ENCODE measurements at places on chromosomes 1 and 21. TPM values are rescaled to one million over a fixed set of nuclear protein-coding genes. Genes with fewer than 3 reads are reported as not detected.

The NUDT17 gene
- total RNA-seq: 1.8 TPM

The CEP85 gene
- total RNA-seq: 29.9 TPM

DNA sequence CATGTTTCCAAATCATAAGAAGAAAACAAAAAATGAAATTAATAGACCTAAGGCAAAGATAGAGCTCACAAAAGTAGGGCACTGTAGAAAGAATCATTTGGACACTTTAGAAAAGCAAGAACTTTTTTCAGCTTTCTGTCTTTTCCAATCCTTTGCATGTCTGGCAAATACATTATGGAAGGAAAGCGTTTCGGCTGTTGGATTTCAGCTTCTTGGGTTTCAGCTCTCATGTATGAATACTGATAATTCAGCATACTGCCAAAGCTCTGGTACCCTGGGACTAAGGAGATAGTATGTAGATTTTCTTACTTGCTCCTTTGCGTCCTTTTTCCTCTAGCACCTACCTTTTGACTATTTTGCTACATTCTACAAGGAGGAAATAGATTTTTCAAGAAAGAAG is 375.9 kb downstream of the BRINP3 start:
- H3K27me3 ChIP-seq: no peaks in the 10 kb centered on the region
- no peak overlapping the region for H3K27ac ChIP-seq
- H3K4me1 ChIP-seq: no peaks in the 10 kb centered on the region
- H3K4me3 ChIP-seq: no peak overlapping the region
- no peak for DNase-seq
- H3K36me3 ChIP-seq: no peaks in the 10 kb centered on the region

DNA sequence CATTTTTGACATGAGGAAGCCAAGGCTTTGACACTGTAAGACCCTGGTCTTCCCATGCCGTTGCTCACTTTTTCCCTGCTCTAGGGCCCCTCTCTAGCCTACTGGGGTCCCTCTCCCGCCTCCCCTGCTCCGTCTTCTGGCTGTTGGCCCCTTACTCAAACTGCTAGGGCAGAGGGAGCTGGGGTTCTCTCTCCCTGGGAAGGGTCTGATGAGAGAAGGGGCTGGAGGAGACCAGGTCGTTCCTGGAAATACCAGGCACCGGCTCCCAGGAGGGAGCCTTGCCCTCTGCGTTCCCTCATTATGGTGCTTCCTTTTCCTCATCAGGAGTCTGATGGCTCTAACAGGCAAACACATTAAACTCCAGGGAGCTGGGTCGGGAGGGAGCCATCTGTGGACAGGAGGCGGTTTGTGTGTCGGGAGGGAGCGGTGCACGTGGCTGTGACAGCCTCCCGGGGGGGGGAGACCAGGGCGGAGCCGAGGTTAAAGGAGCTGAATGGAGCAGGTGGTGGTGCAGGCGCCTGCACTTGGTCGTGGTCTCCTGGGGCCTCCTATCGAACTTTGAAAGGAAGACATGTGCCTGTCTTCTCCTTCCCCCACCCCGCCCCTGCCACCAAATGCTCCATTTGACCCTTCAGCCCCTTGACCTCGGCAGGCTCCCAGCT is 35.4 kb upstream of the LHX4 start:
- no peak overlapping the region for H3K4me3 ChIP-seq
- no peaks in the 10 kb centered on the region for H3K4me1 ChIP-seq

The SFN gene
- total RNA-seq: not detected

DNA sequence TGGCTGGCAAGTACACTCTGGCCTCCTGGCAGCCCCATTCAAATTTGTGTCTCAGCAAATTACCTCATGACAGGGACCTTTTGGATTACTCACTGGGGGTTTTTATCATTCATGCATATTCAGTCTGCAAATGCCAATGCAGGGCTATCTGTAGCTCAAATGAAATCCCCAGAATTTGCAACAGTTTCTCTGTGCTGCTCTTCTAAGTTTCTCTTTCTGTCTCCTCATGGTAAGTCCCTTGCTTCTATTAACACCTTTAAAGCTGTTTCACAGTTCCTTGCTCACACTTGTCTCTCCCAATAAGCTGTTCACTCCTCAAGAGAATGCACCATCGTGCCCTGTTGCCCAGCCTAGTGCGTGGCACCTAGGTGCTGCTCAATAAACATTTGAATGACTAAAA is 3.3 kb upstream of the FAM78B start:
- no peak overlapping the region for H3K27ac ChIP-seq
- H3K4me1 ChIP-seq: peaks cover 6% of the 10 kb centered on the region
- peaks cover 38% of the 10 kb centered on the region for H3K27me3 ChIP-seq
- no peaks in the 10 kb centered on the region for H3K36me3 ChIP-seq
- H3K4me3 ChIP-seq: no peak overlapping the region

DNA sequence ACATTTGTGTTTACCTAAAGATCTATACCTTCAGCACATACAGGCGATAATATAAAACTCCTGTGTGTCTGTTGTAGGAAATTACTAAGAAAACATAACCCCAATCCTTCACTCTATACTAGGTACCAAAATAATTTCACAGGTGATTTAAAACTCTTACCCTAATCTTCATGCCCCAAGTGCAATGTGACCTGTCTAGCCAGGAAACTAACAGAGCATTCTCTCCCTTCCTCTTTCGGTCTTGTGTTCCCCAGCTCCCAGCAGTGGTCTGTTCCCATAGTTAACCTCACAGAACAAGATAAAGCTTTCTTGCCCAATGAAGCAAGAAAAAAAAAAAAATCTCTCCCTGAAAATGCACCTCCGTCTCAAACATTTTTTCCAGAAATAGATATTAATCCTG is 493.5 kb downstream of the DPYD start:
- no peak for DNase-seq
- H3K36me3 ChIP-seq: no peaks in the 10 kb centered on the region
- no peak overlapping the region for H3K4me3 ChIP-seq
- H3K27me3 ChIP-seq: no peaks in the 10 kb centered on the region
- H3K4me1 ChIP-seq: no peaks in the 10 kb centered on the region

GRCh38 chr1:9724706-9725476 is 73.4 kb downstream of the PIK3CD start:
- H3K36me3 ChIP-seq: peaks cover 31% of the 10 kb centered on the region
- no peaks in the 10 kb centered on the region for H3K4me1 ChIP-seq
- DNase-seq: no peak

GRCh38 chr1:48677306-48678287 is 99.1 kb downstream of the BEND5 start:
- H3K4me1 ChIP-seq: no peaks in the 10 kb centered on the region
- DNase-seq: peak; percentile 64
- no peaks in the 10 kb centered on the region for H3K36me3 ChIP-seq

The PTGFR gene
- 0.57 TPM for total RNA-seq

DNA sequence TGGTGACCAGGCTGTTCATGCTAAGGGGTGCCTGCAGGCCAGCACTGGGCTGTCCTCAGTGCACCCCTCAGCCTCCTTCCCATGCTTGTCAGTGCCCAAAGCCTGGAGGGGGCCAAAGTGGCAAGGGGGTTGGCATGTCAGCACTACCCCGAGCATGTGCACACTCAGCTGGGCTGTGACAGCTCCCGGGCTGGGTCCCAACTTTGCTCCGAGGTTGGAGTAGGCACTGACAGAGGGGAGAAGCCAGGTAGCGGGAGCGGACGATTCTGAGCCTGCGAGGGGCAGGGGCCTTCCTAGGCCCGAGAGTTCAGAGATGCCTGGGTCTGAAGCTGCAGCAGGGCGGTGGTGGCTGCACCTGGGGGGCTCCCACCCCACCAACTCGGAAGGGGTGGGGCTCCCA is 119.0 kb downstream of the MAST2 start:
- H3K4me1 ChIP-seq: peaks cover 50% of the 10 kb centered on the region
- peak; percentile 77 for DNase-seq
- peak overlapping the region; percentile 70 for H3K27ac ChIP-seq
- no peaks in the 10 kb centered on the region for H3K36me3 ChIP-seq
- H3K4me3 ChIP-seq: no peak overlapping the region

The CRNN gene
- not detected for total RNA-seq

Data from heart right ventricle (tissue), 16 donors.